ENCODE measurements at places on chromosomes 11 and 22.

- DNase-seq, result no peak
Observed at GRCh38 chr11:1707751-1708150, 10.8 kb downstream of the KRTAP5-6 start.

DNA sequence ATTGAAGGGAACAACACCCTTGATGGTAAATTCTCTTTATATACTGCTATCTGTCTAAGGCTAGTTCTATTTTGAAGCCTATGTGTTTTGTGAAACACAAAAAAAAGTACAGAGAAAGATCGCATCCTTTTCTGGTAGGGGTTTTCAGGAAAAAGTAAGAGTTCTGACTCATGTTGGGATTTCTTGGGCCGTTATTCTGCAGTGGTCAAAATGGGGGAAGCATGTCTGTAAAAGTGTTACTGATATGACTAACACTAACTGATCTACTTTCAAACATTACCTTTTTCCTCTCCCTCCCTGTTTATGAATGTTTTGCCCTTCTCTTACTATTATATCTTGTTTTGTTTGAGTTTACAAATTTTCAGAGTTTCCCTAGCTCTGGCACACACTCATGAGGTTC lies 53.9 kb downstream of the CTNND1 start:
- no peak for DNase-seq

- no peak for DNase-seq
Observed at GRCh38 chr22:40499209-40499623, 128.8 kb downstream of the SGSM3 start.

GRCh38 chr22:47292546-47293320 lies 530.3 kb downstream of the TBC1D22A start:
- no peak for DNase-seq

DNA sequence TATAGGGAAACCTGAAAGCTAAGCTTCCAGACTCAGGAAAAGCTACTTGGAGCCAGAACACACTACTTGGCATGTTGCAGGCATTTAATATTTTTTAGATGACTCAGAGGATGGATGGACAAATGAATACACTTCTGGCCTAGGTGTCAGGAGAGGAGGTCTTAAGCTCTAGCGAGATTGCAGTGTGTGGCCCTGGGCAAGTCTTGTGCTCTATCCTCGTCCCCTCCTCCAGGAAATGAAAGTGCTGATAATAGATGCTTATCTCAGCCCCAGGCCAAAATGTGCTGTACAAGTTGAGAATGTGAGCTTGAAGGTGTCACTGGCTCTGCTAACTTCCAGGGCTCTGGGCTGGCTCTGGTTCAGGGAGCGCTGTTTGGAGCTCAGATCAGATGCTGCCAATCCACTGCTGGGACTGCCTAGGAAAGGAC lies 136.3 kb downstream of the PKNOX2 start:
- DNase-seq, result no peak

DNA sequence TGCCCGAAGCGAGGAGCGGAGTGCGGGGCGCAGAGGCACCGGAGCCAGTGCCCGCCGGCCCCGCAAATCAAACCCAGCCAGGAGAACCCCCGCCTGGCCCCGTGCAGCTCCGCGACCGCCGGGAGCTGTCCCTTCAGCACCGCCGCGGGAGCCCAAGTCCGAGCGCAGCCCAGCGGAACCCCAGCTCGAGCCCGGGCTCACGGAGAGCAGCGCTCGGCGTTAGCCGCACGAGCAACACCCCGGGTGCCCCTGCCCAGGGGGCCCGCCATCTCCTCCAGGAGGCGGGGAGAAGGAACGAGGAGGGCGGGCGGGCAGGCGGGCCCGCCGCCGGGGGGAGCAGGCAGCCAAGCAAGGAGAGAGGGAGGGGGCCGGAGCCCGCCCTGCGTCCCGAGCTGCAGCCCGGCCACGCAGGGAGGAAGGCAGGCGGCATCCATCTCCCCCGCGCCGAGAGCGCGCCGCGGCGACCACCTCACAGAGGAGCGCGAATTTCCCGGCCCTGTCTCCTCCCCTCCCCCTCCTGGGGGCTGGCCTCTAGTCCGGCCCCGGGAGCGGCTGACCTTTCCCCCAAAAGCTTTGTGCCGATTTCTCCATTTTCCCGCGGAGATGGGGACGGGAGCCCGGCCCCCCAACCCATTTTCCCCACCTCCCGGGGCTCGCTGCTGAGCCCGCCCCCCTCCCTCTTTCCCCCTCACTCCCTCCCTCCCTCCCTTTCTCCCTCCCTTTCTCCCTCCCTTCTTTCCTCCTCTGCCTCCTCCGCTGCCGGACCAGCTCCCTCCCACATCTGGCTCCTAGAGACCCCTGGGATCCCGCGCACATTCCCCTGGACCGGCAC lies 621 bp downstream of the KCNC1 start:
- DNase-seq, result no peak

GRCh38 chr11:121543836-121544380 lies 91.1 kb upstream of the SORL1-AS1 start:
- DNase-seq, result no peak

GRCh38 chr11:95154514-95154913 lies 64.9 kb downstream of the ENDOD1 start:
- no peak for DNase-seq

DNA sequence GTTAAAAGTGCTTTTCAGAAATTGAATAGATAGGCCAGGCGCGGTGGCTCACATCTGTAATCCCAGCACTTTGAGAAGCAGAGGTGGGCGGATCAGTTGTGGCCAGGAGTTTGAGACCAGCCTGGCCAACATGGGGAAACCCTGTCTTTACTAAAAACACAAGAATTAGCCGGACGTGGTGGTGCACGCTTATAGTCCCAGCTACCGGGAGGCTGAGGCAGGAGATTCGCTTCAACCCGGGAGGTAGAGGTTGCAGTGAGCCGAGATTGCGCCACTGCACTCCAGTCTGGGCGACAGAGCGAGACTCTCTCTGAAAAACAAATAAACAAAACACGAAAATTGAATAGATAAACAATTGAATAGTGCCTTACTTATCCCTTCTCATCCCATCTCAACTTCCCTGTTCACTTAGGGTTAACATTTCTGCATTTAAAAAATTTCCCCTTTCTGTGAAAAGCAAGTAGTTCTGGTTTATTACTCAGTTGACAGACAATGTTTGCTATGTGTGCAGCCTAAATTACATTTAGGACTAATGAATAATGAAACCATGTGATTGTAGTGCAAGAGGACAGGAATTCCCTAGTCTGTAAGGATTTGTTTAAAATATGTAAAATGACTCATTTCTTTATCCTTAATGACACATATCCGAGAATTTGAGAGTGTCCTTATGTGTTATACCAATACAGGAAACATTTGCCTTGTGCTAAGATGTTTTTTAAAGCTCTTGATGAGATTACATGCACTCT lies 6.0 kb downstream of the RNF169 start:
- DNase-seq, result no peak

DNA sequence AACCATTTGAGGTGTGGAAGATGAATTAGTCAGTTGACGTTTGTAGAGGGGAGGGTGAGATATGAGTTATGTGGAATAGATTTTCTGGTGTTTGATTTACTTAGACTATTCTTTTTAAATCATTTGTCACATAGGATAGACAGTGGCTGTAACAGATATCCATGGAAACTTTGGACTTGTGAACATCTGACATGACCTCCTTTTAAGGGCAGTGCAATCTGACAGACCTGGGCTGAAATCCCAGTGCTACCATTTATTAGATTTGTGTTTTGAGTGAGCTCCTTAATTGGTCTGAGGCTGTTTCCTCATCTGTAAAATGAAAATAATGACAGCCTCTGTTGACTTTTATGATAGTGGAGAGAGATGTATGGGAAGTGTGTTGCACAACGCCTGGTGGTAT lies 159.9 kb downstream of the TEAD1 start:
- no peak for DNase-seq

Measured in RWPE2 (cell line).